Activated naive CD4-positive, alpha-beta T cell treated with Interleukin-2 at 50 U/mL for 16 hours (primary cell): ENCODE measurements at places on chromosomes 1 and 21.

GRCh38 chr1:245843101-245843500 lies 664.0 kb downstream of the SMYD3 start:
- DNase-seq: no peak

GRCh38 chr21:21001591-21002100 lies 3.4 kb downstream of the NCAM2 start:
- DNase-seq: no peak

DNA sequence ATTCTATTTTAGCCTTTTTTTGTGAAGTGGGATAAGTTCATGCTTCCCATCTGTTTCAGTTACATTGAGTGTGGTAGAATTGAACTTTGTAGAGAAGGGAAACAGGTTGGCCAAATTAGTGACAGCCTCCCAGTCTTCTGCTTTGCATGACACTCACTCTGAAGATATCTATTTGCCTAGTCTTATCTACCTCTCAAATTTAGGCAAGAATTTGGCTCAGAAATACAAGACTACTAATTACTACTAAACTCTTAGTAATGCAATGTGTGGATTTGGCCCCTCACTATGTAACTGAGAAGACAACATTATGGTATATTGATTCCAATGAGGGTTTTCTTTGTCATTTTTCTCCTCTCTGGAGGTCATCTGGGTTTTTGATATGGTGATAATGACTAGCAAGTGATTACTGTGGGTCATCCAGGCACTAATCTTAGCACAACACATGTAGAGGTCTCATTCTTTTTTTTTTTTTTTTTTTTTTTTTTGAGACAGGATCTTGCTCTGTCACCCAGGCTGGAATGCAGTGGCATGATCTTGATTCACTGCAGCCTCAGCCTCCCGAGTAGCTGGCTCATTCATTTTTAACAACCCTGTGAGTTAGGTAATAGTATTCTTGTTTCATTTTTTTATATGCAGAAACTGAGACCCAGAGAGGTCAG lies 6.3 kb downstream of the FAM20B start:
- no peak for DNase-seq

DNA sequence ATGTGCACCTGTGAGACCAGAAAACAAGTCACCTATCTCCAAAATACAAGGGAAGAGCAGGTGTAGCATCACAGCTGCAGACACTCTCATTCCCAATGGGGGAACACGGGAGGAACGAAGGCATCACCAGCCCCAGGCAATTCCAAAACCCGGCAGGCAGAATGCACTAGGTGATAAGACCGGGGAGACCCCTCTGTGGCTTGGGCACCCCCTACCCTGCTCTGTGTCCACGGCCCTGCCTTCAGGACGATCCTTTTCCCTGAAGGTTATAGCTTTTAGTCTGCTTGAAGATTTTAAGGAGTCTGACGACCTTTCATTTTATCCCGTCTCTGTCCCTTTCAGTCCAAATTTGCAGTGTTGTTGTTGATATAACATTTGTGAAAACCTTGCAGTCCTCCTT lies 19.2 kb downstream of the TRPM2 start:
- DNase-seq: no peak

- no peak for DNase-seq
These were observed 13.2 kb downstream of the SETD4 start for GRCh38 chr21:36047139-36047538.

- no peak for DNase-seq
These were observed 270.7 kb downstream of the KAZN start for GRCh38 chr1:14869187-14869586.

DNA sequence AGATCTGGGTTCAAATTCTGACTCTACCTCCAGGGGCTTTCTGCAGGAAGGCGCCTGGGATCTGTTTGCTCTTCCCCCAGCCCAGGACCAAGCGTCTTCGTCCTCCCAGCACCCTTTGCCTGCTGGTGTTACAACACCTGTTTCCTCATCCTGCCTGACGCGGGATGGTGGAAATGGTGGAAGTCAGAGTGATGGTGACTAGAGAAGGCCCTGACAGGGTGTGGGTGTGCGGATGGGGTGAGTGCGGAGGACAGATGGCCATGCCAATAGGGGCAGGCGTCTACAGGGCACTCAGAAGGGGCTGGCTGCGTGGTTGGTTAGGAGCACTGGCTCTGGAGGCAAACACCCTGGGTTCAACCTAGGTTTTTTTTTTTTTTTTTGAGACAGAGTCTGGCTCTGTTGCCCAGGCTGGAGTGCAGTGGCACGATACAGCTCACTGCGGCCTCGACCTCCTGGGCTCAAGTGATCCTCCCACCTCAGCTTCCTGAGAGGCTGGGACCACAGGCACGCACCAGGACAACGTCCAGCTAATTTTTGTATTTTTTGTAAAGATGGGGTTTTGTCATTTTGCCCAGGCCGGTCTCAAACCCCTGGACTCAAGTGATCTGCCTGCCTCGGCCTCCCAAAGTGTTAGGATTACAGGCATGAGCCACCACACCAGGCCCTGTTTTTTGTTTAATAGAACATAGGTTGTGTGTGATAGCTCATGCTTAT lies 1.5 kb downstream of the THEMIS2 start:
- DNase-seq: no peak

- no peak for DNase-seq
These were observed 49.3 kb downstream of the SH3GLB1 start for GRCh38 chr1:86753700-86754099.

GRCh38 chr1:203930342-203930741 lies 68.9 kb downstream of the SNRPE start:
- no peak for DNase-seq

GRCh38 chr1:192067360-192067759 lies 90.9 kb upstream of the RGS18 start:
- no peak for DNase-seq
